ENCODE measurements at places on chromosomes 11 and 22.

- no peak for DNase-seq
These were observed 58.2 kb downstream of the MYEOV start for GRCh38 chr11:69352166-69352565.

DNA sequence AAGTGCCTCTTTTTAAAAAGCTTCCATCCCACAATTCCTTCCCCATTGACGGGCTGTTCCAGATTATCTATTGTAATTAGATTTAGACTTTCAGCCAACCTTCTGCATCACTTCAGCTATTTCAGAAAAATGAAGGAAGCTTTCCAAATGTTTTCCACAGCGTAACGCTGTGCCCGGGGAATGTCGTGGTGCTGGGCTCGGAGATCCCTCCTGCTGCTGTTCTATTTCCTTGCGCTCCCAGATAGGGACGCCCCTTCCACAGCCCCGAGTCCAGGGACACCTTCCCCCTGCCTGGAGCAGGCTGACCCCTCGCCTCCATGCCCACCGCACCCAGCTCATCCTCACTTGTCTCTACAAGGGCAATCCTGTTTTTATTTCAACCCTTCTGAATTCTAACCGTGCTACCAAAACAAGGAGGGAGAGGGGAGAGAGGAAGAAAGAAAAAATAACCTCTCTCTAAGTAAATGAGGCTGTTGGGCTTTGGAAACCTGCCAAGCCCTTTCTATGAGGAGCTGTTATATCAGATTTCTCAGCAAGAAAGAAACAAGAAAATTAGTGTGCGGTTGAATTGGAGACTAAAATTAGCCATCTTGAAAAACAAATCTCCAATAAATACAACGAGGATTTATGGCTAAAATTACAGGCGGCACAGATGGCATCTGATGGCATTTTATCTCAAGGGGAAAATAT lies 366.9 kb downstream of the BRD1 start:
- DNase-seq = no peak

DNA sequence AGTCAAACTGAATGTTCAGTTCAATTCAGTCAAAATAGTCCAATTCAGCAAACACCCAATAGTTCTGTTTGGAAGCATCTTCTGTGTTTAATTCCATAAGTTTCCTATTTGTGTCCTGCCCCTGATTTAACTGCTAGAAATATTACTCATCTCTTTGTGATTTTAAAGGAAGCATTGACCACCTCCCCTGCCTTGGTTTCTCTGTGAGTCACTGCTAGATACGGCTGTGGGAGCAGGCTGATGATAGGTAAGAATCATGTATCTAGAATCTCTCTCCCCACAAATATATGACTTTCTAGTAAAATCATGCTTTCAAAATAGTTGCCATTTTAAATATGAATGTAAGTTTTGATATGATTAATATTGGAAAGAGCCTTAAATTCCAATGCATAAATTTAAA lies 888.5 kb downstream of the NTM start:
- no peak for DNase-seq

- no peak for DNase-seq
These were observed 136.2 kb downstream of the LDLRAD3 start for GRCh38 chr11:36079878-36080675.

DNA sequence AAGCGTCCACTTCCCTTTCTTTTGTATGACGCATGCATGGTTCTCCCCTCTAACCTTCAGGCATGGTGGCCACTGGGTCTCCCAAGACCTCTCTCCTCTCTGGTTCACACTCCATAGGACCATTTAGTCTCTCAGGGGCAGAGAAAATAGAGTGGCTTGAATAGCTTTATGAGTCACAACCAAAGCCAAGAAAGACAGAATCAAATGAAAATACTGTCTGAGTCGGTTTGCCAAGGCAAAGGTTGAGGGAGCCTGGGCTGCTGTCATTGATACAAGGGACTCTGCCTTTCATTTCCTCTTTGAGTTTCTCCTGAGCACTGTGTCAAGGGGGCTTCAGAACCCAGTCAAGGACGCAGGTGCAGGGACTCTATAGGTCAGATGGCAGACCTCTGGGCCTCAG lies 44.2 kb downstream of the TENM4 start:
- DNase-seq = no peak

- DNase-seq = no peak
These were observed 13.4 kb downstream of the STARD10 start for GRCh38 chr11:72780296-72781062.

DNA sequence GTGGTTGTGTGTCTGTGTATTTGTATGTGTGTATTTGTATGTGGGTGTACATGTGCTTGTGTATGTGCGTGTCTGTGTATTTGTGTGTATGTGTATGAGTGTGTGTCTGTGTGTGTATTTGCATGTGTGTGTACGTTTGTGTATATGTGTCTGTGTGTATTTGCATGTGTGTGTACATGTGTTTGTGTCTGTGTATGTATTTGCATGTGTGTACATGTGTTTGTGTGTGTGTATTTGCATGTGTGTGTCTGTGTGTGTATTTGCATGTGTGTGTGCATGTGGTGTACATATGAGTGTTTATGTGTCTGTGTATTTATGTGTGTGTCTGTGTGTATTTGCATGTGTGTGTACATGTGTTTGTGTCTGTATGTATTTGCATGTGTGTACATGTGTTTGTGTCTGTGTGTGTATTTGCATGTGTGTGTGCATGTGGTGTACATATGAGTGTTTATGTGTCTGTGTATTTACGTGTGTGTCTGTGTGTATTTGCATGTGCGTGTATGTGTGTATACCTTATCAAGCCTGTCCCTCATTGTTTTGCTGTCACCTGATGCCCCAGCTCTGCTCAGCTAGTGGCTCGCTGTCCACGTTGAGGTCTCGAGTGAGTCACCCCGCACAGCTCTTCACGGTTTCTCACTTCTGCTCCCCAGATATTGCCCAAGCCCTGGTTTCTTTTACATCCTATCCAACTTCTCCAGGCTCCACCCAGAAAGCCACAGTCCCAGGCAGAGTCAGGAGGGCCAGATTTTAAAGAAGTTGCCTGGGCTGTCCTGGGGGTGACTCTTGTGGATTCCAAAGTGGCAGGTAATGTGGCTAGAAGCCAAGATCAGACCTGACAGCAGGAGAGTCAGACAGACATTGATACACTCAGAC lies 15.2 kb downstream of the MB start:
- no peak for DNase-seq

- peak; percentile 61 for DNase-seq
These were observed 915 bp downstream of the FEZ1 start for GRCh38 chr11:125494974-125495725.

DNA sequence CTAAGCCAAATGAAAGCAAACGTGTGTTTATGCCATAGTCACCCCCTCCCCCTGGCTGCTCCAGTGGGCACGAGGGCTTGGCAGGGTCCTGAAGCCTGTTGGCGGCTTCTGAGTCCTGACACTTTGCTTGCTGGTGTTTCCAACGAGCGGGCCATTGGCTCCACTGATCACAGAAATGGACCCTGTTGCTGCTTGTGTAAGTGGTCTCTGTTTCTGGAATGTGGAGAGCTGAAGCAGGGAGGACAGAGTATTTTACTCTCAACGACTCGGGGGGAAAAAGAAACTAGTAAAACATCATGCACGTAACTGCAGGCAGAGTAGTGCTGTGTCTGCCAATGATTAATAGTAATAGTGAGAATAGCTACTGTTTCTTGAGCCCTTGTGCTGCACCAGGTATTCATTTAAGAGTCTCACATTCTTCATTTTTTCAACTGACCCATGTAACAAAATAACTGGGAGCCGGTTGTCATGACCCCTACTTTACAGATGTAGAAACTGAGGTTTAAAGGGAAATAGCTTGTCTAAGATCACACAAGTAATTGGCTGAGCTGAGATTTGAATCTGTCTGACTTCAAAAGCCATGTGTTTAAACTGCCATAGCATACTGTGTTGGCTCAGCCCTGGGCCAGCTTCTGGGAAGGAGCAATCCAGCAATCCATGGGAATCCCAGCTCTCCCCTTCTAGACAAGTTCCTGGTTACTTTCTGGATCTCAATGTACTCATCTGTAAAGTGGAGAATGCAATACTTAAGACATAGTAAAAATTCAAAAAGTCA lies 526.7 kb downstream of the INSC start:
- DNase-seq = no peak

DNA sequence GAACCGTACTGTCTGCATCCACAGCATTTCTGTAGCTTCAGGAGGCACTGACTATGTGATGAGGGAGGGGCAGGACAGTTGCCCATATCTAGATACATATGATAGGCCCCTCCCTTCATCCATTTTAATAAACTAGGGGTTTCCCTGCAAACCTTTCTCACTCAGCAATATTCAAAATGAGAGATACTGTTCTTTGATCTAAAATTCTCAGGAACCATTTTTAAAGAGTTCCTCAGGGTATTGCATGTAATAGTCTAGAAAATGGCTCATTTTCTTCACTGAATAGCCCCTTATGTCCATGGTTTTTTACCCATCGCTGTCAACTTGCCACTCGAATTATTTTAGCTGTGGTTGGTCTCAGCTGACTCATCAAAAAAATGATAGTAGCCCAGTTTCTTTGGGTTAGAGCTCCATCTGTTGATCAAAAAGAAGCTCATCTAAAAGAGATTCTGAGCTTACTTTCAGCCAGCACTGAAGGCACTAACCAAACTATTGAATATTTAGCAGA lies 37.0 kb upstream of the DNAJB7 start:
- DNase-seq = peak; percentile 63

- no peak for DNase-seq
These were observed 42.1 kb downstream of the RTL6 start for GRCh38 chr22:44455963-44456358.

- no peak for DNase-seq
These were observed 155.7 kb downstream of the BBOX1 start for GRCh38 chr11:27196203-27196897.

- DNase-seq = no peak
These were observed 154.7 kb downstream of the CADM1 start for GRCh38 chr11:115349335-115350017.

GRCh38 chr11:16925561-16926065 lies 88.6 kb downstream of the PLEKHA7 start:
- DNase-seq = peak; percentile 61

- no peak for DNase-seq
These were observed 20.3 kb downstream of the TEF start for GRCh38 chr22:41401781-41402648.

DNA sequence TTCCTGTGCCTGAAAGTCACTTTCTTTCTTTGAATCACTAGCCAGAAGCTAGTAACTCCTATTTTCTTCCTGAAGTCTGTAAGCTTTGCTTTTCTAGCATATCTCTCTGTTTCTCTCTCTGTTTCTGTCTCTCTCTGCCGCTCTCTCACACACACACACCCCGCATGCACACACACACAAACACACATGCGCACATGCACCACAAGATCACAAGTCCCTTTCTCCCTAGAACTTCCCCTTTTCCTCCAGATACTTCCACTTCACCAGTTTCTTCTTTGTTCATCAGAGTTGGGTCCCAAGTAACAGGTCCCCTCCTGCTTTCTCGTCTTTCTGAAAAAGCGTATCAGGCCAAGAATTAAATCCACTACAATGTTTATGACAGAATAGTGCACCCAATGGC lies 148.5 kb upstream of the HSD17B12 start:
- no peak for DNase-seq

Data from GM20000 (cell line).